ENCODE measurements at places on chromosomes 4 and X.

- DNase-seq, result no peak
These were observed 25.6 kb upstream of the SORBS2 start for GRCh38 chr4:185837415-185838103.

- DNase-seq, result no peak
These were observed 12.6 kb downstream of the ZMYM3 start for GRCh38 chrX:71241301-71241700.

DNA sequence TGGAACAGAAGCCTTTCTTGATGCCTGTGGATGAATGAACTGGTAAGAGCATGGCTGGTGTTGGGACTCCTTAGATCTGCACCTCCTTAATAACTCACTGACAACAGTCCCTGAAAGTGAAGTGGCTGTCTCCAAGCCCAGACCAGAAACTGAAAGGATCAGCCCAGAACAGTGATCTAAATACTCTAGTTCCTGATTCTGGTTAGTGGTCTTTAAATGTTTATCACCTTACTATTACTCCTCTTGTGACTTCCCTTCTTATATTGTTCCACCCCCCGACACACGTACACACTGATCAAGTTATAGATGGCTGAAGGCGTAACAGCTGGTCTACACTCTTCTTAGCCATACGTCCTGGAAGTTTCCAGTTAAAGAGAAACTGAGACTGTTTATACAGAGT is 33.8 kb upstream of the ARMCX2 start:
- DNase-seq, result no peak

- DNase-seq, result no peak
These were observed 20.9 kb upstream of the FBXW7 start for GRCh38 chr4:152556834-152557233.

DNA sequence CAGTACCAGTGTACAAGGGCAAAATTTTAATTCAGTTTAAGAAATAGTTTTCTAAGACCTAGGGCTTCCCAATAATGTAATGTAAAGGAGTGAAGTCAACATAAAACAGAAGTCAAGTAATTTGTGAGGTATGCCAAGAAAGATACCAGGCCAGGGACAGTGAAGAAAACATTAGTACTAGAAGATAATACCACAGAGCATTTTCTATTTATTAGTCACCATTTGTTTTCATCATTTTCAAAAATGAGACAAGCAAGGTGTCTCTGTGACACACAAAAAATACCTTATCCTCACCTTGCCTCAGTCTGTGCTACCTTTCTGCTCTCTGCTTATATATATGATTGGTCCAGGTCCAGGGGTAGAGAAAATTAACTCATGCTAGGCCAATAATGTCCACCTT is 46.8 kb downstream of the VEGFC start:
- DNase-seq, result no peak

- DNase-seq, result no peak
These were observed 91.3 kb upstream of the KLHL13 start for GRCh38 chrX:118207831-118208453.

DNA sequence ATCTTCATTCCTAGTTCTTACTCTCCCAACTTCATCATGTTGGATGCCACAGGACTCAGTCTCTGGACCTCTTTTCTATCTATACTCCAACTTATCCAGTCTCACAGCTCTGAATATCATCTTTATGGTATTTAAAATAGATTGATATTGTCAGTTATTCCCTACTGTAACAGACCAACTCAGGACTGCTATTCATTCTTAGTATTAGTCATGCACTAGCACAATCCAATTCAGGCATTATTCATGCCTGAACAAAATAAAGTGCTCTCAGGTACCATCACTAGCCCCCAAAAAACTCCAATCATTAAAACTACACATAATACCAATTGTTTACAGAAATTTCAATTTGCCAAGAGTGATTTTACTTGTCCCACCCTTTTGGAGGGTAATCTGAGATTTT is 37.7 kb downstream of the FRYL start:
- no peak for DNase-seq

GRCh38 chr4:152778656-152779512 is 646 bp downstream of the TIGD4 start:
- DNase-seq, result peak; percentile 41

DNA sequence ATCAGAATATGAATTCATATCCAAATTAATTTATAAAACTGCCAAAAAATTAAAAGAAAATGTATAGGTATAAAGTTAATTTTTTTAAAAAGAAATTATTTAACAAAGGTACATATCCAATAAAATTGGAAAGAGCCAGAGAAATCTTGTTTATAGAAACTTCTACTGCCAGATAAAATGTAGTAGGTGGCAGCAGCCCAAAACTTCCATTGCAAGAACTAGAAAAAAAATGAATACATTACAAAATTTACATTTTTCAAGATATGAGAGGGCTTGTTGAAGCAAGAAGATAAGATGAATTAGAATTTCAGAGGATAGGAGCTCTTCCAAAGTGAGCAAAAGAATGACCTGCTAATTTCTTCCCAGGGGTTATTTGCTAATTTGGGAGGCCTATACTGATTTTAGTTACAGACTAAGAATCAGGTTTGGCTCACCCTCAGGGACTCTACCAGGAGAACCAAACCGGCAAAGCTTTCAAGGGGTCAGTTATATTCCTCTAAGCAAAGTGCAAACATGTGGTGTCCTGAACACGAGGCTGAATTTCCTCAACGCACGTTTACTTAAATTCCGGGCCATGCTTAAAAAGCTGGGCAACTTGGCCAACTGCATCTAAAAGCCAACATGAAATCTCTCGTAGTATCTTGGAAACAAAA is 17.5 kb downstream of the ANKRD50 start:
- DNase-seq, result no peak

GRCh38 chr4:7034262-7035081 is 8.7 kb upstream of the TADA2B start:
- DNase-seq, result no peak

GRCh38 chrX:109535578-109535977 is 1.1 kb upstream of the NXT2 start:
- no peak for DNase-seq

DNA sequence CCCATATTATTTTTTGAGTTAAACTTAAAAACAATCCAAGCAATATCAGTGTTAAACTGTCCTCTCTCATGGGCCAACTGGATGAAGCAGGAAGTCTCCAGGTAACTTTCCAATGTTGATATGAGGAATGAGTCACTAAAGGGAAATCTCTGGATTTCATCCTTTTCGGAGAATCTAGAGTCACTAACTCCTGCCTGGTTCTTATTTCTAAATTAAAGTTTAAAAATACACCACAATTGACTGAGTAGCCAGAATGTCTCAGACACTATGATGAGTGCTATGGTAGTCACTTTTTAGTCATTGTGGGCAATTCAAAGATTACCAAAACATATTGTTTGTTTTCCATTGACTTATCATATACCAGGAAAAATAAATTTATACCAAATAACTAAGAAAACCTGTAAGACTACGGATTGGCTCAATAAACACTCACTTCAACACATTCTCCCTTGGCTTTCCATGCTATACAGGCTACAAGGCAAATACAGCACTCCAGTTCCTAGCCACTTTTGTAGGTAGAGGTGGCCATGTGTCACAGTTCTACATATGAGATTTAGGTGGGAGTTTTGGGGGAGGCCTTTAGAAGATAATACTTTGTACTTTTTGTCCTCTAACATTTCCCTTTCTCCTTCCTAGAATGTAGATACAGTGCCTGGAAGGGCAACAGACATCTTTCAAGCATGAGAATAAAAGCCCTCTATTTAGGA is 8.6 kb downstream of the SLC9B2 start:
- no peak for DNase-seq

GRCh38 chr4:7068883-7069282 is 1.0 kb upstream of the GRPEL1 start:
- DNase-seq, result no peak

DNA sequence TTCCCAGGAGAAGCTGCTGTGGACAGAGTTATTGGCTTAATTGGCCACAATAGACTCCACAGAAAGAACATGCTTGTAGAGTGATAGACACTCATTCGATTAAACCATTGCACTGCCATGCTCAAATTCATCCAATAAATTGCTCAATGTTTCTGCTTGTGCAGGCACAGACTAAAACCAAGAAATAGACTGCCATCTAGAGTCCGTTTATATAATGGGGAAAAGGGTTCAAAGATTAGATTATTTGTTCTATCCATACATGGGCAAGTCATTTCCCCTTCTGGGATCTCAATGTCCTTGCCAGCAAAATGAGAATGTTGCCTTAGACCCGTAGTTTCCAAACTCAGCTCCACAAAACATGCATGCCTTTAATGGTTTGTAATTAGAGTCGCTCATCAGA is 8.7 kb downstream of the SMIM10 start:
- DNase-seq, result no peak

DNA sequence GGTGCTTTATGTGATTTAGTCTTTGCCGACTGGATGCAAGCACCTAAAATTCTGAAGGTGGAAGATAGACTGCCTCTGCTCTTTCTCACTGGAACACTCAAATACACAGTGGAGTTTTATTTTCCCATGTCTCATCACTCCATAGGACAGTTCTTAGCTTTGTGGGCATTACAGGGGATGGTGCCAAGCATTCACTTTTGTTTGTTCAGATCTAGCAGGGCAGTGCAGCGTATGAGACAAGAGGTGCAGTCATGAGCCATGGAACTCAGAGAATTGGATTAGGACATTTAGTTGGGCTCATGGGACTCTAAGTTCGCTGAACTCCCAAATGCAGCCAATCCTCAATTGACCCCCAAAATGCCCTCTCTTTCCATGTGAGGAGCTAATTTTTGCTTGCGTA is 1136.9 kb upstream of the PRKX start:
- no peak for DNase-seq

DNA sequence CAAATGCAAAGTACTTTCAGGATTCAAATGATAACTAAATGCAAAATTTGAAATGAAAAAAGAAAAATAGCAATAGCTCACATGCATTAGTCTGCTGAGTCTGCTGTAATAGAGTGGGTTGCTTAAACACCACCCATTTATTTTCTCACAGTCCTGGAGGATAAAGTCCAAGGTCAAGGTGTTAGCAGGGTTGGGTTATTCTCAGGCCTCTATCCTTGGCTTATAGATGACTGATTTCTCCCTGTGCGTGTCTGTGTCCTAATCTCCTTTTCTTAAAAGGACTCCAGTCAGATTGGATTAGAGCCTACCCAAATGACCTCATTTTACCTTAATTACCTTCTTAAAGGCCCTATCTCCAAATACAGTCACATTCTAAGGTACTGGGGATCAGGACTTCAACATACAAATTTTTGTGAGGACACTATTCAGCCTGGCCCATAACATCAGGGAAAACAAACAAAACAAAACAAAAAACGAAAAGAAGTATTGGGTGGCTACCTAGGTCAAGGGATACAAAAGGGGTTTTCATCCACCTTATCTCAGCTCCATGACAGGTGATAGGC is 6.3 kb upstream of the TBL1X start:
- DNase-seq, result no peak

Measured in NK-92 treated with Interleukin-12 subunit alpha and Interleukin-12 subunit beta, amount 100 ng/mL, for 24 hours (cell line).